ENCODE measurements at places on chromosomes 12 and 14.

- no peak for DNase-seq
Measured at GRCh38 chr14:104009297-104009696, 67.0 kb upstream of the RD3L start.

DNA sequence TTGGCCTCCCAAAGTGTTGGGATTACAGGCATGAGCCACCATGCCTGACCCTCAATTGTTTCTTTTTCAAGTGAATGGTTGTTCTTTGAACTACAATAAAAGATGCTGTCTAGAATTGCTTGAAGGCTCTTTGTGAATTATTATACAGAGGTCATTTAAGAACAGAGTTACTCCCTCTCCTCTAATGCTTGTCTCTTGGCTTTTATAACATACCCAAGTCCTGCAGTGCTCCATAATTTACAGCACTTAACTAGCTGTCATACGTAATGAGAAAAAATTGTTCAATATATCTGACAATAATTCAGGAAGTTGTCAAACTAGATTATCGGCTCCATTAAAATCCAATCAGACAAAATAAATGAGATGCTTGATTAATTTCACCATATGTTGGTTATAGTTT is 823.0 kb upstream of the ATXN7L3B start:
- DNase-seq, result no peak

DNA sequence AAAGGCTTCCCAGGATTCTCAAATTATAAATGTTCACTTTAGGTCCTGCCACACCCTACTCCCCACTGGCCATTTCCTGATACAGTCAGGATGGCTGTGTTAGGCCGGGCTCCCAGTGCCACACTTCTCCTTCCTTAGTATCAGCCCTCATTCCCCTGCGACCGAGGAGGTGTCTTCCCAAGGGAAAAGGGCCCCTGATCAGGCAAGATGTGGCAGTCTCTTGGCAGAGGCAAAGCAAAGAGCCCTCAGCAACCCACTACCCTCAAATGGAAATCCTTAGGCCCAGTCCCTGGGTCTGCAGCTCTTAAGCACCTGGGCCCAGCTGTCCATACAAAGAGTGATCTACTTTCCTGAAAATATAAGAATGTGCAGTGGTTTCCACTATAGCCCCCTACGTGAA is 96.5 kb upstream of the VASH1 start:
- DNase-seq, result no peak

DNA sequence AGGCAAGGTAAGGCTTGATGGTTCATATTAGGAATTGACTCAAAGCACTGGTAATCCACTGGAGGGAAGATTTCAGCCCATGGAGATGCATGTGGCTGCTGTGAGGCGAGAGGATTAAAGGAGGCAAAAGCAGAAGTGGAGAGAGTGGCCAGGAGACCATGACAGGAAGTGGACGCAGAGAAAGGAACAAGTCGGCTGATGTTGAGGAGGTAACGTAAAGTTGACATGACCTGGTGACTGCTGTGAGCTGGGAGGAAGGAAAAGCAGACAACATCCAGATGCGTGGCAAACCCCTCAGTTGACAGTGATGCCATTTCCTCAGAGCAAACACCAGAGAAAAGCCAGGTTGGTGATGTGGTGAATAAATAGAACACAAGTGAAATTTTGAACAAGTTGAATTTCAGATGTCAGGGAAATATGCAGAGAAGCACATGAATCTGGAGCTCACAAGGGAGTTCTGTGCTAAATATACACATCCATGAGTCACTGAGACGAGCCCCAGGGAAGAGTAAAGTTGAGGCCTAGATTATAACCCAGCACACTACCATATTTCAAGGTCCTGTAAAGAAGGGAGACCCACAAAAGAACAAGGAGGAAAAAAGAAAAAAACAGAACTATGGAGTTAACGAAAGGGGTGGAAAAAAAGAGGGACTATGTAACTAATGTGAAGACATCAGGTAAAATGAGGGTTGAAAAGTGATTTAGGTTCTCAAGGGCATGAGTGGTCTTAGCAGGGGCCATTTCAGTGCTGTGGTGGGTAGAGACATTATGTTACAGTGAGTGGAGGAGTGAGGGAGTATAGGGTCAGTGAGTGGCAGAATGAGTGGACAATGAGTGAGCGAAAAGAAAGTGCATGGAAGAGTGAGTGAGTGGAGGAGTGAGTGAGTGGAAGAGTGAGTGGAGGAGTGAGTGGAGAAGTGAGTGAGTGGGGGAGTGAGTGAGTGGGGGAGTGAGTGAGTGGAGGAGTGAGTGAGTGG is 61.6 kb upstream of the GZMB start:
- DNase-seq, result no peak

GRCh38 chr12:131980263-131980662 is 30.5 kb downstream of the EP400 start:
- DNase-seq, result no peak

- no peak for DNase-seq
Measured at GRCh38 chr12:77697126-77697525, 133.6 kb upstream of the NAV3 start.

GRCh38 chr12:49825360-49825970 is 2.7 kb downstream of the NCKAP5L start:
- DNase-seq, result no peak

DNA sequence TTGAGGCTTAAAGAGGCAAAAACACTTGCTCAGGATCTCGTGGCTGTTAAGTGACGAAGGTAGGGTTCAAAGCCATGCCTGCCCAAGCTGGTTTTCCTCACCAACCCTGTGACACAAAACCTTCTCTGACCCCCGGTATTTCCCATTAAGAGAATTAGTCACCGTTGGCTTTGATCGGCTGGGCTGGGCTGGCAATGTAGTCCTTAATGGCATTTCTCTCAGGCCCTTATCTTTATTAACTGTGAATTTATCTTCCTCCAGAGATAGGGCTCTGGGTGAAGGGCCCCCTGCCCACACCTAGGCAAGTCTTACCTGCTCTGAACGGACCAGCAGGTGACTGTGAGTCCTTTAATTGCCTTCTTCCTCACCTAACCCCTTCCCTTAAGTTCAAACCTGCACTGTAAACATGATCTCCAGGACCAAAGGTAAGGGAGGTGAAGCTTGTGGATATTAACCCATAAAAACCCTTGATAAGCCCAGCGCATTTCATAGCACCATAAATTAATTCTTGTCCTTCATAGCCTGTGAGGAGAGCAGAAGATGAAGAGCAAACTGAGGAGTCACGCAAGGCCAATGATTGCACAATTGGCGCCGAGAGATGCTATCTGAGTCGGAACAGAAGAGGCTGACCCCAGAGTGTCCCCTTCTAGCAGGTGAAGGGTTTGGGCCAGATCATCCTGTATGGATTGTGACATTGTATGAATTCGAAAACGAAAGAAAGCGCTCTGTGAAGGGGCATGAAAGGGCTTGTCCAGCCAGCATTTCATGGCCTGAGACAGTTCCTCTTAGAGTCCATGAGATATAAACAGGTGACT is 790.8 kb upstream of the TBX3 start:
- no peak for DNase-seq

DNA sequence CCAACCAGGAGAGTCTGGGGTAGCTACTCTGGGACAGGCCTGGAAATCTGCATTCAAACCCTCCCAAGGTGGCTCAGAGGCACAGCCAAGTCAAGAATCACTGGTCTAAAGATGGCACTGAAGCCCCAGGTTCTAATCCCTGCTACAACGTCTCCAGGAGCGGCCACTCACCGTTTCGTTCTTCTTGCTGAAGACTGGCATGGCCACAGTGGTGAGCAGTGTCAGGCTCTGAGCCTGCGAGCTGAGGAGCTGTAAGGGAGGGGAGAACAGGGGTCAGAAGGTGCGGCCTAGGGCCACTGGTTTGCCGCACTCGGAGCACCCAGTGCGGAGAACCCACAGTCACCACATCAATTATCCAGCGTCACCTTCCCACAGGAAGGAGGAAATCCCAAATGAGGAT is 38.8 kb downstream of the CACNA2D4 start:
- DNase-seq, result no peak

DNA sequence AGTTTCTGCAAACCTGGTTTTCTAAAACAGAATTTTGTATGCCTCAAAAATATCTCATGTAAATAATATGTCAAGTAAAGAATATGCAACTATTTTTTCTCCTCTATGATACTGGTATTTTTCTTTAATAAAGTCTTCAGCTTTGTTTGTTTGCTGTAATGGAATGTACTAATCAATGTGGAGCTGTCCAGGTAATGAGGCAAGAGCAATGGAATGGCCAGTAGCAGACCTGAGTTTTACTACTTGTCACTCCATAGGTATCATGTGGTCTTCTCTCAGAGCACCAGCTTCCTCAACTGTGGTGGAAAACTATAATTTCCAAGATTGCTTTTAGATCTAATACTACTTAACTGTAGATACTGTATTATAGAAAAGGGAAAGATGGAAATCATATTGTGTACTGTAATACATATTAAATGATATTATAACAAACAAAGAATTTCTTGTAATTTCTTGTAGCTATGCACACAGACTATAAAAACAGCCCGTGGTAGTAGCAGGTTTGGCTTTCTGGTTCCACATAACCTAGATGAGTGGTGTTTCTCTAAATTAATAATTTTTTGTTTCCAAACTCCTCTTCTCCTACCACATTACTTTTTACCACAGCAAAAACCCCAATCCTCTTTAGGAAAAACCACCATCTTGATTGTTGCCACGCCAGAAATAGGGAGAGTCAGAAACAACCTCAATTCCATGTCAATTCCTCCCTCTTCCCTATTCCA is 70.6 kb downstream of the KIF21A start:
- no peak for DNase-seq

DNA sequence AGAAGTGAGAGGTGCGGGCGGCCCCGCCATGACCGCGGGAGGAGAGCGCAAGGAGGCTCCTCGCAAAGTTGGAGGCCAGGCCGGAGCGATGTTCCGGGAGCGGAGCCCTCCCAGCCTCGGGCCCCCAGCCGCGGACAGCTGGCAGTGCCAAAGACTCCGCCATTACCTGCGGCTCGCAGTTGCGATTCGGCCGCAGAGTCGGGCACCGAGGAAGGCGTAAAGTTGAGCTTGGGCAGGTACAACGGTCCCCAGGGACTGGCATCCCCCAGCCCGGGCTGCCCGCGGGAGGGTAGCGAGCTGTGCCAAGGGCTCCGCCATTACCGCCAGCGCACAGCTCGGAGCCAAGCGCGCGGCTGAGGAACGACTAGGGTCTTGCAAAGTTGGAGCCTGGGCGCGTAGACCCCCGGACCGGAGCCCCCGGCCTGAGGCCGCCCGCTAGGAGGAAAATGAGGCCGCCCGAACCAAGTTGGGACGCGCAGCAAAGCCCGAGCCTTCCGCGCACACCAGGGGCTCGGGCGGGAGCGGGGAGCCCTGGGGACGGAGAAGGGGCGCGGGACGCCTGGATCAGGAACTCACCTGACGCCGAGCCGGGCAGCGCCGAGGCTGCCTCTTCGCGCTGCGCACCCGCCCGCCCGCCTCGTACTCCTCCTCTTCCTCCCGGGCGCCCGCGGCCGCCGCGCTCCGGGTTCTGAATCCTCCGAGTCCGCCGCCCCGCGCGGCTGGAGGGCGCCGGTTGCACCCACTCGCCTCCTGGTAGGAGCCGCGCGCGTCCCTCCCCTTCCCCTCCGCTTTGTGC is 677 bp downstream of the NOS1 start:
- no peak for DNase-seq

- DNase-seq, result no peak
Measured at GRCh38 chr12:2097617-2098016, 44.8 kb downstream of the CACNA1C start.

DNA sequence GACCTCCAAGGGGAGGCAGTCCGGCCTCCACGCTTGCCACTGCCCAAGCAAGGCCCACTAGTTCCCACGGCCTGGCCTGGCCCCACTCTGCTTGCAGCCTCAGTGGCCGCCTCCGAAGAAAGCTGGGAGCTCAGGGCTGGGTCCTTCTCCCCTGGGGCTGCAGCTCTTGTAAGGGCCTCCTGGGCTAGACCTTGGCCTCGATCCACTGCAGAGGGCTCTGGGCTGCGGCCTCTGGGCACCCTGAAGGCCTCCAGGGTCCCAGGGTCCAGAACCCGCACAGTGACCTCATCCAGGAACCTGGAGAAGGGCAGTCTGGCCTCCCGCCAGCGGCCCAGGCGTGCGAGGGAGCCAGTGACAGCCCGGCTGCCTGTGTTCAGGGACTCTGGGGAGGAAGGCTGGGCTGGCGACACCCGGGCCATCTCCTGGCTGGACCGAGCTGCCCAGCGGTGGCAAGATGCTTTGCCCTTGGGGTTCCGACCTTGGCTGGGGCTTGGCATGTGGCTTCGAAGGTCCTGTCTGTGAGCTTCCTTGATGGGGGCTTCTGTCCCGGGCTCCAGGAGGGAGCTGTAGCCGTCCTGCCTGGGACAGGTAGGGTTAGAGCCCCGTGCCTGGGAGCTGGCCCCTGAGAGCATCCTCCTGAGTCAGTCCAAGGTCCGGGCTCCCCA is 9.8 kb downstream of the BEGAIN start:
- no peak for DNase-seq

GRCh38 chr12:60148831-60149230 is 553.0 kb downstream of the SLC16A7 start:
- DNase-seq, result no peak

DNA sequence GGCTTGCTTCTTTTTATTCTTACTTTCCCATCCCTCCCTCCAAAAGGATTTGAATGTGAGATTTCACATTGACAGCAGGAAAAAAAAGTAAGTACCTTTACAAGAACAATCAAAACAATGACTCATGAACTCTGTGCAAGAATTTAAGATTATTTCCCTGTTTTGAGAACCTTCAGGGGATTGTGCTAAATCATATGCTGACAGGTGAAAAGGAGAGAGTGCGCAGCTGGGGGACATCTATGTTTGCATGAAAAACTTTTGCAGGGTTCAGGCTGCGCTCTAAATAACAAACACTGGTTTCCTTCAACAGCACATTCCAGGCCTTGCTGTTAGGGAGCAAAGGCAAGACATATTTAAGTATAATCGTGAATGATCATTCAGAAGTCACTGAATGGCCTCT is 27.3 kb downstream of the RERG start:
- no peak for DNase-seq

- DNase-seq, result no peak
Measured at GRCh38 chr12:53123578-53124351, 20.5 kb downstream of the SOAT2 start.

DNA sequence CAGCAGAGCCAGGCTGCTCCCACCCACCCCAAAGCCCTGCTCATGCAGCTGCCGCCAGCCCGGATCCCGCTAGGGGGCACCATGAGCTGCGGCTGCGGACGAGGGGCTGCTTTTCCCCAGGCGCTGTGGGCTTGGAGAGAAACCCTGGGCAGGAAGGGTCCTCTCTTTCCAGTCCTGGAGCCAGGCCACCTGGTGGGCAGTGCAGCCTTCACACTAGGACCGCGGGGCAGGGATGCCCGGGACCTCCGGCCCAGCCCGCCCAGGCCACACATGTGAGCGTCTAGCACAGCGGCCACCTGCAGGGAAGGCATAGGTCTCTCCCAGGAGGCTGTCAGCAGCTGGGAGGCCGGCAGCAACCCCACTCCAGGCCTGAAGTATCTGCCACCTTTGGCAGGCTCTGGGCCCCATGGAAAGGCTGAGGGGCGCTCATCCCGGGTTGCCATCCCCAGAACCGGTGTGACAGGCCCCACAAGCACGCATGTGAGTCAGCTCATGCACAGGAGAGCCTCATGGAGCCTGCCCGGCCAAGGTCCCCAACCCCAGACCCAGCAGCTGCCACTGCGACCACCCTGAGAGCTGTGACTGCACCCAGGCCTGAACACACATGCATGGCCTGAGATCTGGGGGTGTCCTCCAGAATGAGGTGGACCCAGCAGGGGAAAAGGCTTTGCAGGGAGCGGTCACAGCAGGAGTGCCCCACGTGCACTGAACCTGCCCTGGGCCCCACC is 280.0 kb upstream of the RTL1 start:
- no peak for DNase-seq

- DNase-seq, result no peak
Measured at GRCh38 chr12:94037444-94037843, 110.9 kb upstream of the PLXNC1 start.

GRCh38 chr12:64724201-64724745 is 34.9 kb downstream of the GNS start:
- no peak for DNase-seq
